ENCODE measurements at places on chromosomes 1 and 21.

DNA sequence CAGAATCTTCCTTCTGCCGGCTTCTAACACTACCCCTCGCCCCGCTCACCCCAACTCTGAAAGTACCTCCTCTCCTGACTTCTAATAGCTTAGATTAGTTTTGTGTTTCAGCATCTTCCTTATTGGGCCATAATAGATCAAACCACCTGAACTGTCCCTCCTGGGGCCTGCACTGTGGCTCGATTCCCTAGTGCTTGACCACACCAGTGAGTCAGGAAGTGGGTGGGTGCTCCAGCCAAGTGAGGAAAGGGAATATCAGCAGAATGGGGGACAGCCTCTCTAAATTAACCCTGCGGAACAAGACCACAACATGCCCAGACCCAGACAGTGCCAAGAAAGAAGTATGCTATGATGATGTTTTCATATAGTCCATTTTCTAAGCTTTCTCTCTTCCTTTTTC, 8.5 kb downstream of the SERTAD4 start:
- DNase-seq: no peak

GRCh38 chr1:30942326-30942963, 33.9 kb upstream of the SDC3 start:
- no peak for DNase-seq

DNA sequence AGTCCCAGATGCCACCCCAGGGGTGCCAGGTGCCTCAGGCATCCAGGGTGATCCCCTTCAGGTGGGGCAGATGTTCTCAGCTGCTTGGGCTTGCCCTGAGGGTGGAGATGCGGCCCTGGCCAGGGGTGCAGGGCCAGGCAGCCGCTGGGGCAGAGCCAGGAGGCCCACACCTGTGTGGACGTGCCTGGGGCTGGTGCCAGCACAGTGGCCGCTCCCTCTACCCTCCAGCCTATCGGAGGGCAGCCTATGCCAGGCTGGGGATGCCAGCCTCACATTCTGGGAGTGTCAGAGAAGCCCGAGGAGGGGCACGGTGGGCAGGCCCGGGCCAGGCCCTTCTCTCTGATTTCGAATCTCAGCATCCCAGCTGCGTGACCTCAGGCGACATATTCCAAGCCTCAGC, 96.5 kb upstream of the WNT4 start:
- DNase-seq: no peak

DNA sequence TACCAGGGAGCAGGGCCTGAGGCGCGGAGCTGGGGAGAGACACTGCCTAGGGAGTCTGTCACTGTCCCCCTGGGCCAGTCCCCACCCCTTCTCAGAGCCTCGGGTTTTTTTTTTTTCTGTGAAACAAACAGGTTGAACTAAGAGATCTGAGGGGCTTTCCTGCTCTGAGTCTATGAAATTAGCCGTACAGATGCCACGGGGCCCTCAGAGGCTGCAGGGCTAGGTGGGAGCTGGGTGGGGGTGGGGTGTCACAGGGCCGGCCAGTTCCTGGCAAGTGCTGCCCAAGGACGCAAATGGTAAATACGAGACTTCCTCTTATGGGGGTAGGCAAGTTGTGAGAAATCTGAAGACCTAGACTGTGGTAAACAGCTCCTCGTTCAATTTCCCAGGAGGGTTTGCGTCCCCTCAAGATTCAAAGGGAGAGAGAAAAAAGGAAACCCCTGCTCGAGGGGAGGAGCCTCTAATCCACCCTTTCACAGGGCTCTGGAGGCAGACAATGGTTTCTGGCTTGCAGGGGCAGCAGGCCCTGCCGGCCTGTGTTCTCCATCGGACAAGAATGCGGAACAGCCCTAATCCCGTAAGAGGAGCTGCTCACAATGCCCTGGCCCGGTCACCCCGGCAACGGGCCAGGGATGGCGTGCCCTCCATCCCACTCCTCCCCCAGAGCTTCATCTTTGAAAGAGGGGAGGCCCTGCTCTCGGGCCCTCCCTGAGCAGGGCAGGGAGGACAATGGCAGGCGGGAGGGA, 7.8 kb downstream of the NUAK2 start:
- DNase-seq: no peak

- no peak for DNase-seq
These were observed 3.6 kb upstream of the FOXD2 start for GRCh38 chr1:47434051-47434842.

GRCh38 chr1:184188037-184188436, 136.5 kb downstream of the TSEN15 start:
- no peak for DNase-seq

DNA sequence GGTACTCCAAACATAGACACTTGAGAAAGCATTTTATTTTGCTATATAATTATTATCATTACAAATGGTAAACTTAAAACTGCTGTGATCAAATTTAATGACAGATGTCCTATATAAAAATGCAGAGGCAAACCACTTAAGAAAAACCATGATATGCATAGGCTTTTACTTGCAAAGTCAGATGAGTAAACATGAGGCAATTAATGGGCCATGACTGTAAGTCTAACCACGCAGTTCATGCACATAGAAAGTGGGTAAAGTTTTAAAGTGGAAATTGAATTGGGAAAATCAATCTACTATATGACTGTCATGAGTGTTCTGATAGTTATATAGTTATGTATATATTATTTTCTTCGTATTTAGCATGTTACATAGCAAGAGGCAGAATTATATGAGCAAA, 219.2 kb downstream of the PTPRC start:
- DNase-seq: no peak

GRCh38 chr1:215845234-215845891, 278.3 kb downstream of the KCTD3 start:
- no peak for DNase-seq

- DNase-seq: no peak
These were observed 386.1 kb downstream of the MATN1 start for GRCh38 chr1:30337324-30337620.

DNA sequence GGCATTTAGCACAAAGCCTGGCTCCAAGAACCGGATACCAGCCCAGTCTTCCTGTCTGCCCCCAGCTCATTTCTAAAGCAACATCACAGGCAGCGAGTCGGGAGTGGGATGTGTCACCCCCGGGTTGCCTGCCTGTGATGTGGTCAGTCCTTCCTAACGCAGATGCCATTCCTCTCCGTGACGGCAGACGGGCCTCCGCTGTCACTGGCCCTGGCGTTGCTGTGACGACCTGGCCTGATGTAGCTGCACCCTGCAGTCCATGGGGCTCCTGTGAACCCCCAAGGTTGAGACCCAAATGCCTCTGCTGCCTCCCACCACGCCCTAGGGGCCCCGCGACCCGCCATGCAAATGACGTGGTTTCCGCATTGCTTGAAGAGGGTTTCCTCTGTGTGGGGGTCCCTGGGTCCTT, 12.3 kb downstream of the TNFRSF1B start:
- no peak for DNase-seq

DNA sequence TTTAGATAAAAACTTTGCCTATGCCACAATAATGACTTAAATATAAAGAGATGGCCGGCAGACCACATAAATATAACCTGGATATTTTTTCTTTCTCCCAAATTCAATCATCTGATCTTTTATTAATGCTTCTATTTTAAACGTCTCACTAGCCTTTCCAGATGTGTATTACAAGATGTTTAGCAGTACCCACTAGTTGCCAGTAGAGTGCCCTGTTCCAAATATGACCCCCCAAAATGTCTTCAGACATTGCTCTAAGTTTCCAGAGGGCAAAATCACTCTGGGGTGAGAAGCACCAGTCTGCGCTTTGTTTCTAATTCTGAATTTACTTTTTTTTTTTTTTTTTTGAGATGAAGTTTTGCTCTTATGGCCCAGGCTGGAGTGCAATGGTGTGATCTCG, 268.1 kb downstream of the GRIK1 start:
- no peak for DNase-seq

GRCh38 chr1:114037962-114038816, 58.9 kb downstream of the OLFML3 start:
- no peak for DNase-seq

DNA sequence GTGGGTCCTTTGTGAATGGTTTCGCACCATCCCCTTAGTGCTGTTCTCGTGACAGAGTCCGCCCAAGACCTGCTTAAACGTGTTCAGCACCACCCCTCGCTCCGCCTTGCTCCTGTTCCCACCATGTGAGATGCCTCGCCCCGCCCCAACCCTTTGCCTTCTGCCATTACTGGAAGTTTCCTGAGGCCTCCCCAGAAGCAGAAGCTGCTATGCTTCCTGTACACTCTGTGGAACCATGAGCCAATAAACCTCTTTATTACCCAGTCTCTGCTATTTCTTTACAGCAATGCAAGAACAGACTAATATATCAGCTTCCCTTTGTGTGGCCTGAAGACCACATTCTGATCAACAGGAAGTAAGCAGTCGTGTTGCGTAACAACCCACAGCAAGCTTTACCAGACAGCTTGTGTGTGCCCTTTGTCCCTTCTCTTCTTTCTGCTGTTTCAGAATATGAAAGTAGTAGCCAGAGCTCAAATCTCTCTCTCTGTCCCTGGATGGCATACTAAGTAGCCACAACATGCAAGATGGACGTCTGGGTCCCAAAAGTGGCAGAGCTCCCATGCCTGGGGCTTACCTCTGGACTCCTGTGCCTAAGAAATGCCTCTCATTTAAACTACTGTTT, 14.1 kb downstream of the HENMT1 start:
- no peak for DNase-seq

DNA sequence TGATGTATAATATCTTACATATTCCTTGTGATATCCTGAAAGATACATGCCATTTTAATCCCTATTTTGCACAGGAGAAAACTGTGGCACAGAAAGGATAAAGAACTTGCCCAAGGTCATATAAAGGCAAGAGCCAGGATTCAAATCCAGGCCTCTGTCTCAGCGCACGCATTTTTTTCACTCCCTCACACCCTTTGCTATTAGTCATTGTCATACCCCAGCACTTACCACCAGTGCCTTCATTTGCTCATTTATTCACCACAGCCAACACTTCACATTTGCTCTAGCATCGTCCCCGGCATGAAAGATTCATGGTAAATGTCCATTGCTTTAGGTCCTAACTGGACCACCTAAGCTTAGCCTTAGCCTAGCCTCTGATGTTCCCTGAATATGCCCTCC, 14.2 kb downstream of the ALX3 start:
- DNase-seq: no peak

DNA sequence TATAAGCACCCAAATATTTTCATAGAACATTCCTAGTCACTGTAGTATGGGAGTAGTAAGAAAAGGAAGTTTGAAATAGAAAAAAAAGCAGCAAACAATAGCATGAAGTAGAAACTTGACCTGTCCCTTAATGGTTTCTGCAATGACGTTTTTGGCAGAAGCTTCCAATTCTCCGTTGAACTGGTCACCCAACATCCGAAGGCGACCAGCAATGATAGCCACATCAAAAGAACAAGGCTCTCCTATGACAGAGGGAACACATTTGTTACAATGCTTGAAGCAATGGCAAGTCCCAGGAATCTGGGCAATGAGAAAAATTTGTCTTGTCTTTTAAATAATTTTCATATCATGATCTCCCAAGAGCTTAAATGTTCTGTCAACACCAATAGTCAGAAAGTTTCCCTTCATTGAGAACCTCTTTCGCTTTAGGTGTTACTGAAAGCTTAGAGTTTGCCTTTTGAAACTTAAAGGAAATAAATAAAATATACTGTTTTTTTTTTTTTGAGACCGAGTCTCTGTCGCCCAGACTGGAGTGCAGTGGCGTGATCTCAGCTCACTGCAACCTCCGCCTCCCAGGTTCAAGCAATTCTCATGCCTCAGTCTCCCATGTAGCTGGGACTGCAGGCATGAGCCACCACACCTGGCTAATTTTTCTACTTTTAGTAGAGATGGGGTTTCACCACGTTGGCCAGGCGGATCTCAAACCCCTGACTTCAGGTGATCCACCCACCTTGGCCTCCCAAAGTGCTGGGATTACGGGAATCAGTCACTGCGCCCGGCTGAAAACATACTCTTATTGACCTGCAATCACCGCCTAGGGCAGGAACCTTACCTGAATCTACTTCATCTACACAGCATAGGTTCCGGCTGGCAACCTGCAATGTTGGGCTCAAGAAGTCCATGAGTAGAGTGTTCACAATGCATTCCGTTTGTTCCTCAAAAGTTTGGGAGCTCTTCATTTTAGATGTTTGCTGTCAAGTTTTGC, 672 bp downstream of the BCL2L15 start:
- no peak for DNase-seq

DNA sequence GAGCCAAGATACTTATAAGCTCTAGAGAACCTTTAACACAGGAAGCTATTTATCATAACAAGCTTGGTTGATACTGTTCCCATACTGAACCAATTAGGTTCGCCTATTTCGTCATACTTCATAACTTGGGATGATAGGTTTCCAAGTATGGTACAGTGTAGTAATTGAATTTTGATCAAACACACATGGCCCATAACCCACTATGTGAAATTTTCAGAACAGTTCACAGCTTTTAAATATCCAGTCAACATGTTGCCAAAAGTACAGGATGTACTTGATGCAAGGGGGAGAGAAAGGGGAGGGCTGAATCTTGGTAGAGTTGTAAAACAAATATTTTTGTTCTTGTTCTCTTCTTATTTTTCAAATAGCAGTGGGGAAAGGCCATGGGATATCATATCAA, 86.6 kb downstream of the TM2D1 start:
- DNase-seq: no peak

GRCh38 chr1:14996133-14997050, 157.2 kb upstream of the TMEM51 start:
- DNase-seq: no peak

DNA sequence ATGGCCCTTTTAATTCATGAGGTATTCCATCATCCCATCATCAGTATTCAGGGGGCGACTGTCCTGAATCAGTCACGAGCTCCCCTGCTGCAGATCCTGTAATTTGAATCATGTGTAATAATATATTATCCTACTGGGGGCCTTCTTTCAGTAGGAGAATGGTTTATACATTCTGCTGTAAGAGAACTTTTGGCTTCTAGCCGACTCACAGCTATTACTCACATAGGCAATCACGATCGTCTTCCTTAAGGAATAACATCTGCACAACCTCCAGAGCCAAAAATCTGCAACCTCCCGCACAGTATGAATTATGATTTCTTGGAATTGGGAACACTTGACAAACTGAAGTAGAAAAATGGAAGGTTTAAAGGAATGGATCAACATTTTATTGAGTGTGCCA, 343.0 kb downstream of the USP25 start:
- no peak for DNase-seq

- DNase-seq: no peak
These were observed 21.1 kb downstream of the ESRRG start for GRCh38 chr1:216702170-216702569.

DNA sequence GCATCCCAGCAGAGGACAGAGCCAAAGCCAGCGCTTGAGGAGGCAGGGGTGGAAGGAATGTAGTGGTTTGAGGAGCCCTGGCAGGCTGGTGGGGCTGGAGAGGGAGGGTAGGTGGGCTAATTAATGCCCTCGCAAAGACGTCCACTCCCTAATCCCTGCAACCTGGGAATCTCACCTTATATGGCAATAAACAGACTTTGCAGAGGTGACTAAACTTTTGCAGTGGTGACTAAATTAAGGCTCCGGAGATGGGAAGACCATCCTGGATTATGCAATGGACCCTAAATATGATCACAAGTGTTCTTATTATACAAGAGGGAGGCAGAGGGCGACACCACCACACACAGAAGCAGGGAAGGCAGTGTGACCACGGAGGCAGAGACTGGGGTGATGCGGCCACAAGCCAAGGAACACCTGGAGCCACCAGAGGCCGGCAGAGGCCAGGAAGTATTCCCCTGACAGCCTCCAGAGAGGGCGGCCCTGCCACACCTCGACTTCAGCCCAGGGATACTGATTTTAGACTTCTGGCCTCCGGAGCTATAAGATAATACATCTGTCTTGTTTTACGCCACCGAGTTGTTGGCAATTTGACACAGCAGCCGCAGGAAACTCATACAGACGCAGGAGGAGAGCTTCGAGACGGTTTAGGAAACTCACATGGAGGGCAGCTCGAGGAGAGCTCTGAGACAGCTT, 23.1 kb upstream of the NPPB start:
- DNase-seq: no peak

GRCh38 chr1:114022877-114023276, 43.6 kb downstream of the OLFML3 start:
- DNase-seq: no peak

Data from 8988T (cell line).